Activated CD4-positive, CD25-positive, alpha-beta regulatory T cell treated with anti-CD3 and anti-CD28 coated beads, Interleukin-2, amount 50 U/mL, for 16 hours (primary cell): ENCODE measurements at places on chromosomes 7 and 10.

- DNase-seq, result no peak
Measured at GRCh38 chr7:29063236-29063635, 83.1 kb downstream of the CPVL start.

- no peak for DNase-seq
Measured at GRCh38 chr7:93211228-93211818, 14.9 kb downstream of the HEPACAM2 start.

GRCh38 chr10:70320751-70321150, 36.9 kb upstream of the NPFFR1 start:
- DNase-seq, result no peak

DNA sequence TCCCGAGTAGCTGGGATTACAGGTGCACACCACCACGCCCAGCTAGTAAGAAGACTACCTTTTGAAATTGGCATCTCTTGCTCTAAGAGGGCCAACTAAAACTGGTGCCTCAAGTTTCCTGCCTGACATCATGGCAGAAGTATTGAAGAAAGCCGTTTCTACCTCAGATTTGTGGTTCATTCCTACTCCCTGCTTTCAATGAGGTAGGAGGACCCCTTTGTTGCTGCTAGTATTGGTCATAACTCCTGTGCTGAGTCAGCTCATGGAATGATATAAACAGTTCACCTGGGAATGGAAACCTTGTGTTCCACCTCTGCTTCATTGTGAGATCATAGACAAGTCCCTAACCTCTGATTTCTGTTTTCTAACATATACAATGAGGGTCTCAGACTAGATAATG, 82.8 kb downstream of the CDK6 start:
- DNase-seq, result no peak
